ENCODE measurements at places on chromosomes 11 and 22.

DNA sequence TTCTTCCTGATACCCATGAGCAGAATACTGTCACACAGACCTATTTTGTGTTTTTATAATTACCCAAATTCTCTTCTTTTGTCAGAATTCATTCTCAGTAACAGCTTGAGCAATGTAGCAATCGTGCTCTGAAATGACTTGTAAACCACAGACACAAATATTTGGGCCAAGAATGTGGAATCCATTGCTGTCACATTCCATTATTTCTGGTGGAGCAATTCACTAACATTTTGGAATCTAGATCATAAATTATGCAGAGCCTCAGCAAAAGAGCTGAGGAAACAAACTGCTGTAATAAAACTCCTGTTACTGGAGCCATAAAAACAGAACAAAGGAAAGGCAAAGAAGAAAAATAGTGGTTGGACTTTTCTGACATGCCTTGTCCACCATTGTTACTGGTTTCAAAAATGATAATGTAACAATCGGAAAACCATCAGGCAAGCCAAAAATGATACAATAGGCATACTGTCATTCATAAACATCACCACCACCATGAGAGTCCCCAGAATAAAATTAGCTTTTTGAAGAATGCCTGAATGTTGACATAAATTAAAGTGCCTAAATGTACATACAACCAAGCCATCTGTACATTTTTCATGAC is 223.4 kb upstream of the PITPNB start:
- no peak for DNase-seq

DNA sequence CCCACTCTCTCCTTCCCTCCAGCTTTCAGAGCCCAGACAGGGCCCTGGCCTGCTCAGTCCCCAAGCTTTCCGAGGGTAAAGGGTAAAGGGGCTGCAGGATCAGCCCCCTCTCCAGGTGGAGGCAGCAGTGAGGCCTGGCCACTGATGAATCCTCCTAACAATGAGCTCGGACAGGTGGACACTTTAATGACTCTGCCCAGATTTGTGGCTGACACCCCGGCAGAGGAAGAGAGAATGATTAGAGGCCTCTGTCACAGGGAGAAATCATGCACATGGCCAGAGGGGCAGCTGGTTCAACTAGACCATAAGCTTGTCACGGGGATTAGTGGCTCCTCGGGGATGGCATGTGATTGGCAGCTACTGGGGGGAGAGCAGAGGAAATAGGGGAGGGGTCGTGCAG is 587.5 kb upstream of the B3GAT1 start:
- DNase-seq = no peak

DNA sequence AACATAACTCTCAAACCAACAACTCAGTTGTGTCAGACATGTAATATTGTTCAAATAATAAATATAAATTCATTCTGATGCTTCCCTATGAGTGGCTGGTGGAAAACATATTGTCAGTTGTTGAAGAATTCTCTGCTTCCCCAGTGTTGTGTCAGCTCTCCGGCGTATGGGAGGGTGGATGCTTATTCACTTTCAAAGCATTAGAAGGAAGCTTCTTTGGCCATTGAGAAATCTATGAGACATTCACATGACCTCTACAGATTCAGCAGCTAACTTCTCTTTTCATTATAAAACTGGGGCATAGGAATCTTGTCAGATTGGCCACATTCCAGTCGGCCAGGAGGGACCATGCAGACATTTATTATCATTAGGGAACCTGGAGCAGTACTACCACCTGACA is 2.9 kb downstream of the OR51V1 start:
- DNase-seq = no peak

GRCh38 chr11:95556011-95556341 is 233.6 kb downstream of the FAM76B start:
- no peak for DNase-seq

GRCh38 chr11:93591247-93591898 is 48.2 kb upstream of the SMCO4 start:
- DNase-seq = no peak

GRCh38 chr22:44204739-44205515 is 24.2 kb downstream of the PARVG start:
- no peak for DNase-seq

DNA sequence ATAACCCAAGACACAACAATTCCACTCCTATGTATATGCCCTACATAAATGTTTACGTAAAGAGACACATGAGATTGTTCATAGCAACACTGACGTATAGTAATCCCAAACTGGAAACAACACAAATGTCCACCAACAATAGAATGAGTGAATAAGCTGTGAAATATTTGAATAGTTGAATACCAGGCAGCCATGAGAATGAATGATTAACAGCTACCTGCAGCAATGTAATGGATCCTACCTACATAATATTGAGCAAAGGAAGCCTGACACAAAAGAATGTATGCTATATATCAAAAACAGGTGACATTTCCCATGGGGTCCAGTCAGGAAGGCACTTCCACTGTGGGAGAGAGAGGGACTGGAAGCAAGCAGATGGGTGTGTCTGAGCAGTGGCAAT is 92.8 kb upstream of the LINC01488 start:
- DNase-seq = no peak

DNA sequence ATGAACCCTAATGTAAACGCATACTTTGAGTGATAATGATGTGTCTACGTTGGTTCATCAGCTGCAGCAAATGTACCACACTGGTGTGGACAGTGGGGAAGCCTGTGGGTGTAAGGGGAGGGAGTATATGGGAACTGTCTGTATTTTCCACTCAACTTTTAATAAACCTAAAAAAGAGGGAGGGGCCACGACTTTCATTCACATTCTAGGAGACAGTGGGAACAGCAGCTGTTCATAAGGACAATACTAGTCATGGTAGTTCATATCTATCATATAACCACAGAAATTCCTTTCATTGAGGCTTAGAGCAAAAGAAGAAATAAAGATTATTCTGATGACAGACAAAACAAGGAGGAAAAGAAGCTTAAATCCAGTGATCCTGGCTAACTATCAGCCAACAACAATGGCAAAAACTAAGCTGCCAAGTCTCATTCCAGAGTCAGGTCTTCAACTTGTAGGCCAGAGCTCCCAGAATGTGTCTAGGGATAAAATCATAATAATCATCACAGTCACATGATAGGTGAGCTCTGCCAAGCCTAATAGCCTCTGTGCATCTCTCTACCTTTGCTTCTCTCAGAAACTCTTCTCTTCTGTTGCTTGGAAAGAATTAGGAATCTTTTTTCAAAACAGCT is 59.4 kb upstream of the CHRM4 start:
- DNase-seq = no peak

DNA sequence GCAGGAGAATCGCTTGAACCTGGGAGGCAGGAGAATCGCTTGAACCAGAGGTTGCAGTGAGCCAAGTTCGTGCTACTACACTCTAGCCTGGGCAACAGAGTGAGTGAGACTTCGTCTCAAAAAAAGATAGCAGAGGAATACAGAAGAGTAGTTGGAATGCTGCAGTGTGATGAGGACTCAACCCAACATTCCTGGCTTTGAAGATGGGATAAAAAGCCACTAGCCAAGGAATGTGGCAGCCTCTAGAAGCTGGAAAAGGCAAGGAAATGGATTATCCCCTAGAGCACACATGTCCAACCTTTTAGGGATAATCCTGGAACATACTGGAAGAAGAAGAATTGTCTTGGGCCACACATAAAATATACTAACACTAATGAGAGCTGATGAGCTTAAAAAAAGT is 13.9 kb downstream of the SLC25A17 start:
- no peak for DNase-seq

- no peak for DNase-seq
These were observed 60.2 kb downstream of the CDKN1C start for GRCh38 chr11:2825261-2825888.

GRCh38 chr11:118625036-118625690 is 17.7 kb downstream of the PHLDB1 start:
- no peak for DNase-seq

- peak; percentile 65 for DNase-seq
These were observed at the start of gene CHID1 for GRCh38 chr11:910589-911030. TSS of gene CHID1 (minus strand) at chr11:910810. CDS start at chr11:904816, 5,994 bp downstream.

GRCh38 chr22:43532301-43533155 is 120.7 kb downstream of the MPPED1 start:
- DNase-seq = no peak

DNA sequence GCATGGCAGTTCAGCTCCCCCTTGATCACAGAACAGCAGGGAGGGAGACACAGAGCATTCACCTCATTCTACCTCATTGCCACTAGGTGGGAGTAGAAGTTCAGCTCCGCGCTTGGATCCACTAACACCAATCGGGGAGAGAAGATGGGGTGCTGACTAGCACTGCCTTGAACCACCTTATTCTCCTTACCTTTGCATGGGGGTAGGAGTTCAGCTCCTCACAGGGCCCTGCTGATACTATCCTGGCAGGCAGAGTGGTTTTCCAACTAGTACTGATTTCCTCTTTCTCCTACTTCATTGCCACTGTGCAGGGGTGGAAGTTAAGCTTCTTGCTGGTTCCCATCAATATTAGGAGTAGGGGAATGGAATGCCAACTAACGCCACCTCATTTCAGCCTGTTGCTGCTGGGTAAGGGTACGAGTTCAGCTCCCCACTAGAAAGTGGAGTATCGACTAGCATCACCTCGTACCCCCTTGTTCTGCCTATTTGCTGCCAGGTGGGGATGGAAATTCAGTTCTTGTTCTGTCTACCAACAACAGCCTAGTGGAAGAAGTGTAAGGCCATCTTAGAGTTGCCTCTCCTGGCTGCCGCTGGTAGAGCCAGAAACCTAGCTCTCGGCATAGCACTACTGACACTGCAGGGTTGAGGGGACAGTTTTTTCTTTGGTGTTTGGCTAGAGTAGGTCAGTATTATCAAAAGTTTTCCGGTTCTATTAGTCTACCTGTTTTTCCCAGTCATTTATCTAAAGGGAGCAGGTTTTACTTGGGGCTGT is 550.9 kb upstream of the CCDC90B start:
- no peak for DNase-seq

- DNase-seq = no peak
These were observed 5.1 kb downstream of the TSPAN18 start for GRCh38 chr11:44731685-44732430.

GRCh38 chr11:123122852-123123251 is 60.9 kb upstream of the HSPA8 start:
- DNase-seq = no peak

GRCh38 chr11:108970221-108970991 is 305.5 kb downstream of the DDX10 start:
- DNase-seq = no peak

DNA sequence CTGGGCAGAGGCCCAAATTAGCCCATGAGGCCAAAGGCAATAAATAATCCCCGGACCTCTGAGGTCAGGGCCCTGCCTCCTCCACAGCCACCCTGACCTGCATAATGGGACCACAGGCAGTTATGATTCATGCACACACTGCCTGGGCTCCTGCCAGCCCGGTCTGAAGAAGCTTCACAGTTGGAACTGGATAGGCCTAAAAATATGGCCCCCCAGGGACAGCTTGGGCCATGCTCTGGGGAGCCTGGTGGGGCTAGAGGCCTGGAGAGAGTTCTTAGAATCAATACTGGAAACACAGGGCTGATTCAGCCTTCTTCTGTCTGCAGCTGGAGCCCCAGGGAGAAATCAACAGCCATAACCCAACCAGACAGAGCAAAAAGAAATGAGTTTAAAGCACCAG is 112.8 kb upstream of the CADM1 start:
- DNase-seq = no peak

- peak; percentile 56 for DNase-seq
These were observed at the start of gene GRIK4 for GRCh38 chr11:120511116-120511819. TSS of gene GRIK4 (plus strand) at chr11:120511748. CDS start at chr11:120660319, 148,571 bp downstream.

DNA sequence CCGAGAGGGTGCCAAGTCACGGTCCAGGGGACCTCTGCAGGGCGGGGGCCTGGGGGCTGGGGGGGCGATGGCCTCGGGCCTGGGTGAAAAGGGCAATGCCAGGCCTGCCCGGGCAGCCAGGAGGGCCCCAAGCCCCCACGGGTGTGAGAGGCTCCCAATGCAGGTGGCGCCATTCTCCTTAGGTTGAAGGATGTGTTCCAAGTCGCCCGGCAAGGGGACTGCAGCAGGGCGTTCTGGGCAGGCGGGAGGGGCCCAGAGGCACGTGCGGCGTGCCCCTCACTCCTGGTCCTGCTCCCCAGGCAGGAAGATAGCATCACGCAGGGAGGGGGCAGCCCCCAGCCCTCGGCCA is 730 bp upstream of the TNNI2 start:
- DNase-seq = no peak

- no peak for DNase-seq
These were observed 68.2 kb upstream of the SESN3 start for GRCh38 chr11:95299078-95299679.

DNA sequence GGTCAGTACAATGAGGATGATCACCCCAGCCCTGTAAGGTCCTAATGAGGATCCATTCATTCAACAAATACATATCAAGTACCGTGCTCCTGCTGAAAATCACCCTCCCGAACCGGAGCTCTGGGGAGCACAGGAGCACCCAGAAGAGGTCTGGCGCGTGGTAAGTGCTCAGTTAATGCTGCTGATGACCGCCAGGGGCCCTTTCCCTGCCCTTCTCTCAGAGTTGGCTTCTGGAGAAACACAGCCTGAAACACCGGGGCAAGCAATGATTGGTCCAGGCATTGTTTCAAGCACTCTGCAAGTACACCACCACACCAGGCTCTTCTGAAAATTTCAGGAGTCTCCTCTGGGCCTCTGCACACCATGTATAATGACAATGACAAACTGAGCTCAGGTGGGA is 3.8 kb upstream of the CCDC86 start:
- no peak for DNase-seq

DNA sequence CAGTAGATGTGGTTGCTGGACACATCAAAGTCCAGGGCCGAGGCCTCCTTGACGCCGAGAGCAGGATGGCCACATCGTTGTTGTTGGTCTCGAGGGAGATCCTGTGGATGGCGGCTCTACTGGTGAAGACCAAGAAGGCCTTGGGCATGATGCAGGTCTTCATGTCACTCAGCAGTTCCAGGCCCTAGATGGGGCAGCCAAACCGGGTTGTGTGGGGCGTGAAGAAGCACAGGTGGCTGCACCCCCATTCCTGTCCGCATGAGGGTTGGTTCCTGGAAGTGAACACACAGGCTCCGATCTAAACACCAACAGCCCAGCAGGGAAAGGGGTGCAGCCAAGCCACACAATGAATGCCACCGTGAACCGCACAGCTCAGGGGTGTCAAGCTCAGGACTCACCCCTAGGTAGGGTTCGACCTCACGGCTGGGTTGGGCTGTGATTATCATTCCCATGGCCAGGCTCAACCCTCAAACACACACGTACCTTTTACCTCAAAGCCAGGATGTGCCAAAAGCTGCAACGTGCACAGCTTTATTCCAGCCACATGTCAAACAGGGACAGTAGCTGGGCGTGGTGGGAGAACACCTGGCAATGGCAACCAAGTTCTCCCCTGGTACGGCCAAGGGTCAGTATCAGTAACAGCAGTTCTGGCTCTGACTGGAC is 132.3 kb downstream of the CRYBB2 start:
- DNase-seq = no peak

- DNase-seq = no peak
These were observed 6.7 kb downstream of the SERPINH1 start for GRCh38 chr11:75568616-75569219.

- no peak for DNase-seq
These were observed 125.8 kb downstream of the RASSF10 start for GRCh38 chr11:13134886-13135285.
